ENCODE measurements at places on chromosomes 2 and 18.

DNA sequence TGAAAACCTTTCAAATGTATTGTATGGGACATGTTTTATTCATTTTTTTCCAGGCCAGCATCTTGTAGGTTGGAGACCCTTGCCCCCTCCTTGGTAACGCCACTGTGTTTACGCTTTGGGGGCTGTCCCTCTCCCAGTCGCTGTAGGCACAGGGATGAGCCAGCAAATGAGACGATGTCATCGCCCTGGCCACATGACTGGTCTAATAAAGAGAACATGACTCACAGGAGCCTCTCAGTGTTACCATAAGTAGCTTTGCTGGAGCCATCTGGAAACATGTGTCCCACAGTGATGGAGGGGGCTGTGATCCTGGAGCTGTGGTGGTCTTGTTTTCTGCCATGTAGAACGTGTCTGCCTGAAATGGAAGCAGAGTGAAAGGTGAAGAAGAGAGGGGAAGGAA, 78.9 kb downstream of the CD8B2 start:
- DNase-seq = no peak

DNA sequence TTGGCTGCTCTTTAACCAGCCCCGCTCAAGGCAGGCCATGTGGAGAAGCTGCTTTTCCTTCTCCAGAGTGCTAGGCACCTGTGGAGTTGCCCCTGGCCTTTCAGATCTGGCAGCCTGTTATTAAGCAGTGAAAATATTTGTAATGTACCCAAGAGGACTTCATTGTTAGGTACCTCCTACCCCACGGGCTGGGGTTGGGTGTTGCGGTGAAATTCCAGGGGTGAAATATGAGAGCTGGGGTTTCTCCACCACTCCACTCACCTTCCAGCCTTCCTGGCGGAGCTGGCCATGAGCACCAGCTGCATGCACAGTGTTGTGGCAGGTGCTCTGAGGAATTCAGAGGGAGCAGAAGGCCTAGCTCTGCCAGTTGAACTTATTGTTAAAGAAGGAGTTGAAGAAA, 39.1 kb downstream of the NTSR2 start:
- DNase-seq = no peak

GRCh38 chr18:78542204-78542603, 437.4 kb upstream of the SALL3 start:
- no peak for DNase-seq

DNA sequence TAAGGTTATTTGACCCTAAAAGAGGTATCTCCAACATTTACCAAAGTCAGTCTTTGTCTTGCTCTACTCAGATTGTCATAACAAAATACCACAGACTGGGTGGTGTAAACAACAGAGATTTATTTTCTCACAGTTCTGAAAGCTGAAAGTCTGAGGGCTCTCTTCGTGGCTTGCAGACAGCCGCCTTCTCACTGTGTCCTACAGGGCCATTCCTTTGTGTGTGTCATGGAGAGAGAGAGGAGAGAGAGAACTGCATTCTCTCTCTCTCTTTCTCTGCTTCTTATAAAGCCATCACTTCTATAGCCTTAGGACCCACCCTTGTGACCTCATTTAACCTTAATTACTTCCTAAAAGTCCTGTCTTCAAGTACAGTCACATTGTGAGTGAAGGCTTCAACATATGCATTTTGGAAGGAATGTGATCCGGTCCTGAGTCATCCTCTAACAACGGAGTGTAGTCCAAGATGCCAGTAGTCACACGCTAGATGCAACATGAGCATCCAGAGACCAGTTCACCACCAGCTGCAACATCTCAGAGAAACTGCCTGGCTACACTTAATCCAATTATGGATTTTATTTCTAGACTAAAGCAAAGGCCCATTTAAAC, 130.2 kb downstream of the CD226 start:
- no peak for DNase-seq

- DNase-seq = no peak
These were observed 122.8 kb upstream of the RMDN2 start for GRCh38 chr2:37802211-37802752.

GRCh38 chr2:228102949-228103348, 78.5 kb downstream of the SPHKAP start:
- no peak for DNase-seq

DNA sequence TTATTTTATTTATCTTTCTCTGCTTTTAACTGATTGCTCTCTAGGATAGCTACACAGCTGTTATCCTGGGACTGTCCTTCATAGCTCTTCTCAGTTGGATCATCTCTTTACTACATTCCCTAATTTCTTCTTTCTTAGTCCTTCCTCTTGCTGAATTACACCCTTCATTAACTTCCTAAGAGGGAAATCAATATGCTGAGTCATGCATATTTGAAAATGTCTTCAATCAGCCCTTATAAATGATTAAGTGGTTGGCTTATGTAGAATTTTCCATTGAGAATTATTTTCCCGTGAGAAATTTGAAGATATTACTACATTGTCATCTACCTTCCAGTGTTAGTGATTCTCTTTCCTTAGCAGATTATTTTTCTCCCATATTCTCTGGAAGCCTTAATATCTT, 214.2 kb downstream of the SOCS6 start:
- DNase-seq = no peak

DNA sequence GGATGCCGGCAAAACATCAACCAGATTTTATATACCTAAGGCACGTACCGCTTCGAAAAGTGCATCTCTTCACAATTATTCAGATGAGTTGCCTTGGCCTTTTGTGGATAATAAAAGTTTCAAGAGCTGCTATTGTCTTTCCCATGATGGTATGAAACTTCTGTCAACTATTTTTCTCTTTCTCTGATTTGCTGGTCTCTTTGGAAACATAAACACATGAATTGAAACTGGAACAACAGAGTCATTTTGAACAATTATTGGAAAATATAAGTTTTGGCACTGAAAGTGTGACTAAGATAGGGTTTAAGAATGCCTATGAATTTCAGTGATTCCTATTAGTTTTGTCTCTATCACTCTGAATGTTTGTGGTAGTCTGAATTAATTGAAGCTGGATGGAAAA, 109.9 kb downstream of the DPP4 start:
- DNase-seq = no peak

DNA sequence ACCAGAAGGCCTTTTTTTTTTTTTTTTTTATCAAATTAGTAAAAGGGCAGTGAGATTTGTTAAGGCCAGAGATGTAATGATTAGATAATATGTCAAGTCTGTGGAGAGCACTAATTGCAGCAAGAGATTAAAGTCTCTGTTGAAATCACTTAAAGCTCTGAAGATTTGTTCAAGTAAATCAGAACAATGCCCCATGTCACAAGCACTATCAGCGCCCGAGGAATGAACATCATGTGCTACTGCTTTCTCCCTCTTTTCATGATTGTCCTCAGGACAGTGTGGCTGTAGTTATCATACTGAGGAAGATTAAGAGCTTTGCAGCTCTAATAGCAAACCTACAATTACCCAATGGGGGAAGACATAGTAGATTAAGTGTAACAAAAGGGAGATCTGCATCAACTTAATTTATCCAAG, 71.1 kb downstream of the TDRD15 start:
- no peak for DNase-seq

- no peak for DNase-seq
These were observed 634.9 kb upstream of the PIK3C3 start for GRCh38 chr18:41320100-41320499.

GRCh38 chr2:57892920-57893319, 153.7 kb upstream of the VRK2 start:
- no peak for DNase-seq

DNA sequence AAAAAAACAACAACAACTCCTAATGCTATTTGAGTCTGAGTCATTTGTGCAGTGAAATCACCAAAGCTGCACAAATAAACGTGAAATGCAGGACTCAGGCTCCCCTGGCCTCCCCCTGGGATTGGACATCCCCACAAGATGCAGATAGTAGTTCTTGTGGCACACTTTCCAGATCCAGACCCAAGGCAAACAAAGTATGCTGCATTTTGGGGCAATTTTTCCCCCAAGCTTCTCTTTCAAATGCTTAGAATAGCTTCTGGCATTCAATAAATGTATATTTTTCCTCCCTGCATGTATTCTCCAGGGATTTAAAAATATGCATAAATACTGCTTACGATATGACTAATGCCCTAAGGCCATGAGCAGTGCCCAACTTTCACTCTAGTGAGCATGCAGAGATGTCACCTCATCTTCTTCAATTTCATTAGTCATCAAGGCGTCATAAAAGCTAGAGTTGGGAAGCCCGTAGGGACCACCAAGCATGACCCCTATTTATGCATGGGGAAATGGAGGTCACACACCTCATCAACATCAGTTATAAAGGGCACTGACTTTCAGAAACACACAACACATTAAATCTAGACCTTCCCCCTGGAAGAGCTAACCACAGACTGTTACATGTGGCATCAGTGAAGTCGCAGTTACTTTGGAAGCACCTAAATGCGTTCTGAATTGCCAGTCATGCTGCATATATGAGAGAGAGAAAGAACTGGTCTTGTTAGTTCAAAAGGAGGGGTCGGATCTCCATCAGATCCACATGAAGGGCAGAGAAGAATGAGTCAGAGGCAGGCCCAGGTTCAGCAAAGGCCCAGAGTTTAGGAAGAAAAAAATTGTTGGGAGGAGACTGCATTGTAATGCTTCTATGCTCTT, 374.1 kb downstream of the LPIN1 start:
- no peak for DNase-seq

All from CD4-positive, alpha-beta T cell treated with Interleukin-6 at 100 ng/mL for 8 hours (primary cell).